Activated naive CD4-positive, alpha-beta T cell treated with Interleukin-2 at 50 U/mL for 16 hours (primary cell): ENCODE measurements at places on chromosomes 7 and 10.
A peak's percentile ranks its signal among the peaks of the same experiment; 100 is the strongest.

DNA sequence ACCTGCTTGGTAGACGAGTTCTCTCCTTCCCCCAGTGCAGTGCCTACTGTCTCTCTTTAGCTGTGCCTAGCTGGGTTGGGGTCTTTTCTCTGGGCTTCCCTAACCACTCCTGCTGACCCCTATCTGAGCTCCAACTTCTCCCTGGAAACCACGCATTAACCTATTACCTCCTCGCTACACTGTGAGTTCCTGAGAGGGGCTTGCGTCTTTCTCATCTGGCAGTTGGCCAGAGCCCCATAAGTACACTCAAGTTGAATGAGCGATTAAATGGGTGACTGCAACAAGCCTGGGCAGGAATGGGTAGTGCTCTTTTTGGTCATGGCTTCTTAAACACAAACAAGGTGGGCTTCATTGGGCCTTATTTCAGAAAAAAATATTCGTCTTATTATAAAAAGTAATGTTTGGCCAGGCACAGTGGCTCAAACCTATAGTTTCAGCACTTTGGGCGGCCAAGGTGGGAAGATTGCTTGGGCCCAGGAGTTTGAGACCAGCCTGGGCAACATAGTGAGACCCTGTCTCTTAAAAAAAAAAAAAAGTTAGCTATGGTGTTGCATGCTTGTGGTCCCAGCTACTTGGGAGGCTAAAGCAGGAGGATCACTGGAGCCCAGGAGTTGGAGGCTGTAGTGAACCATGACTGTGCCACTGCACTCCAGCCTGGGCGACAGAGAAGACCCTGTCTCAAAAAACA lies 41.4 kb downstream of the SYPL1 start:
- DNase-seq: no peak

DNA sequence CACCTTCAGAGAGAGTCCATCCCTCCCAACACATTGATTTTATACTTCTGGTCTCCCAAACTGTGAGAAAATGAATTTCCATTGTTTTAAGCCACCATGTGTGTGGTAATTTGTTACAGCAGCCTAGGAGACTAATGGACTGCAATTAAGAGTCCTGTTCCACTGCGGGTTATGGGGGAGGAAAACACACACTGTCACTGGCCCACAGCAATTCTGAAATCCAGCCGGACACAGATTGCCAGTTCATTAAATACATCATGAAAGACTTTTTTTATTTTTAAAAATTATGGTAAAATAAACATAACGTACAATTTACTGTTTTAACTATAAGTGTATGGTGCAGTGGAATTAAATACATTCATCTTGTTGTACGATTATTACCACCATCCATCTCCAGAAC lies 193.4 kb upstream of the GRB10 start:
- DNase-seq: no peak

- DNase-seq: peak; percentile 76
Observed at GRCh38 chr7:1579481-1580421, 9.9 kb upstream of the PSMG3 start.

GRCh38 chr7:105015390-105015965 lies 1.5 kb downstream of the KMT2E start:
- peak; percentile 30 for DNase-seq

DNA sequence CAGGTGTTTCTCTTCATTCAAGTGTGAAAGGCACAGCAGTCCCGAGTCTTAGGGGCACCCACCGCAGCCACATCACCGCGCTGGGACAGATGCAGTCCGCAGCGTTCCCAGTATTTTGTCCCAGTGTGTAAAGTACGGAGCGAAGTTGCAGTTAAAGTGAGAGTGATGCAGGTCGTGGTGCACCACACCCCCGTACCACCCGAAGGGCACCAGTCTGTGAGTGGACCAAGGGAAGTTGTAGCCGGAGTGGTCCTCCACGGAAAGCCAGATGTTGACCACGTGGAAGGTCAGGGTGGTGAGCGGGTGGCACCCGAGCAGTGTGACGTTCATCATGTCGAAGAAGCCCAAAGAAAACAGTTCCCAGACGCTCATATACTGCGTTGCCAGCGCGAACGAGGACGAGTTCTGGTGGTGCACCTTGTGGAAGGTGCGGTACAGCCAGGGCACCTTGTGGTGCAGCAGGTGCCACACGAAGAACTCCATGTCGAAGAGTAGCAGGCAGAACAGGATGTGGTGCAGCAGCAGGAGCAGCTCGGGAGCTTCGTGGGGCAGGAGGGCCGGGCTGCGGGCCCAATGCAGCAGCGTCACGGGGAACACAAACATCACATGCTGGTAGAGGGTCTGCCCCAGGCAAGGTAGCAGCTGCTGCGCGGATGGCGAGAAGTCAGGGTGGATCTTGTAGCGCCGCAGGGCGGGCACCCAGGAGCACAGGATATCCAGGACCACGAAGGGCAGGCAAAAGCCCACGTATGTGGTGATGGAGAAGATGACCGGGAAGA lies 526 bp downstream of the CH25H start:
- DNase-seq: peak; percentile 30

GRCh38 chr10:132670546-132671227 lies 115.3 kb downstream of the NKX6-2 start:
- DNase-seq: no peak

DNA sequence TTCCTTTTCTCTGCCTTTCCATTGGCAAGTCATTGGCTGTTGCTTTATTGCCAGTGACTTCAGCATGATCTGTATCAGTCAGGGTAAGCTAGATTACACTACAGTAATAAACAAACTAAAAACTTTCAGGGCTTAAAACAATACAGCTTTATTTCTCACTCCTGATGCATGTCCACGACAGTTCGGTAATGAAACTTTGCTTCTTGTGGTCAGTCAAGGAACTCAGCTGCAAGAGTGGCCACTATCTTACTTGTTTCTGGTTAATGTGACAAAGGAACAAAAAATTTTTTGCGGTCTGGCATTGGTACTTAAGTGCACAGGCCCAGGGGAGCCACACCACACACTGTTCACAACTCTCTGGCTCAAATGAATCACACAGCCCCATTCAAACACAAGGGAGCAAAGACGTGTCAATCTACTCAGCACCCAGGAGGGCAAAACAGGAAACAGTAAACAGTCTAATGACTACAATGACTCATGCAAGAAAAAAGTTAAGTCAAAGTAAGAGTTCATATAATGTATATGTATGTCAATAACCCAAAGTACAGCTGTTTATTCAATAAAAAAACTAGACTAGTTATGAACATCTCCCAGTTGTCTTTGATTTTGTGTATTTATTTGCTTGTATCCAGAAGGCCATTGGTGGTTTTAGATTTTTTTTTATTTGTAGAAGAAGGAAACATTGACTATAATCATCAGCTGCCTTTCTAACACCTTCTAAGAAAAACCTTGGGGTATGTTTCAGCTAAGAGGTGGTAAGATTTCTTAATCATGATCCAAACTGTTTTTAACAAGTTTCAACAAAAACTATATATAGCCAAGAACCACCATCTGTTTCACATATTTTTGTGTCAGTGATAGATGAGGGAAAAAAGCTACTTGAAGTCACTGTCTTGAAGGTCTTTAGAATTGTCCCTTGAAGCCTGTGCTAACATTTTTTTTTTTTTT lies 134.4 kb upstream of the FAM3C start:
- peak; percentile 63 for DNase-seq

GRCh38 chr10:131480066-131480465 lies 168.5 kb upstream of the TCERG1L start:
- DNase-seq: no peak

DNA sequence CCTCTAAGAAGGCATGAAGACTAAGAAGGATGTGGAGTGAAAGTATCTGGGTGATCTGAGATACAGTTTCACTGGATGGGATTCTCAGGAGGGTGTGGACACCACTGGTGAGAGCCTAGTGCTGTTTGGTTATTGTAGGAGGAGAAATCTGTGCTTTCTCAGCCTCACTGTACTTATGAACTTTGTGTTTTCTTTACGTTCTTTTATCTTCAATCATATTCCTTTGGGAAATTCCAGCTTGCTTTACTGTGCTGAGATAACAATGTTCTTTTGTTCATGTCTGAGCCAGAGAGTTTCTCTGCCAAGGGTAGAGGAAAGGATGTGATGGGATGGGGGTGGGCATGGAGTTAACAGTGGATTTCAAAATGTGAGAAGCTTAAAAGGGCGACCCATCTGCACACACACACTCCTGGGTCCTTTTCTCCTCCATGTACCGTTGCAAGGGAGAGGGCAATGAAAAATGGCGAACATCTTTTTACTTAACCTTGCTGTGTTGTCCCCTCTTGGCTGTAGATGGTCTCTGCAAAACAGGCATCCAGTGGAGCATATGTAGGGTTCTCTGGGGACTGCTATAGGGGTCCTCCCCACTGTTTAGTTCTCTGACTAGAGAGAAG lies 25.0 kb upstream of the TAX1BP1 start:
- DNase-seq: no peak

GRCh38 chr10:60470091-60470490 lies 80.4 kb upstream of the ANK3 start:
- no peak for DNase-seq

- DNase-seq: no peak
Observed at GRCh38 chr7:138663725-138664710, 37.1 kb downstream of the SVOPL start.

DNA sequence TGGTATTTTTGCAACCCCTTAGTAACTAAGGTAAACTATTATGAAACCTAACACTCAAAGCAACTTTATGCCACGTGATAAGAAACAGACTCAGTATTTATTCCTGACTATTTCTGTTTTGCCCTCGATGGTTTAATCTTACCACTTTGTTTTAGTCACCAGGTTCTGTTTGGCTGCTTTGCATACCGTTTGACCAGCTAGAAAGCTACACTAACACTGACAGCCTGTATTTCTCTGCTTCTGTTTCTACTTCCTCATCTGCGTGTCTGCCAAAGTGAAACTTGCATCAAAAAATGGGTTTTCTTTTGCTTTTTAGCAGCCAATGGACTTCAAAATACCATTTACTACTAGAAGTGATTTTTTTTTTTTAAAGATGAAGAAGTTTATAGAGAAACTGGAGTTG lies 802.5 kb downstream of the GRM8 start:
- DNase-seq: no peak

GRCh38 chr10:119737039-119737663 lies 11.3 kb downstream of the INPP5F start:
- no peak for DNase-seq

- no peak for DNase-seq
Observed at GRCh38 chr7:156954941-156955340, 5.4 kb downstream of the NOM1 start.

DNA sequence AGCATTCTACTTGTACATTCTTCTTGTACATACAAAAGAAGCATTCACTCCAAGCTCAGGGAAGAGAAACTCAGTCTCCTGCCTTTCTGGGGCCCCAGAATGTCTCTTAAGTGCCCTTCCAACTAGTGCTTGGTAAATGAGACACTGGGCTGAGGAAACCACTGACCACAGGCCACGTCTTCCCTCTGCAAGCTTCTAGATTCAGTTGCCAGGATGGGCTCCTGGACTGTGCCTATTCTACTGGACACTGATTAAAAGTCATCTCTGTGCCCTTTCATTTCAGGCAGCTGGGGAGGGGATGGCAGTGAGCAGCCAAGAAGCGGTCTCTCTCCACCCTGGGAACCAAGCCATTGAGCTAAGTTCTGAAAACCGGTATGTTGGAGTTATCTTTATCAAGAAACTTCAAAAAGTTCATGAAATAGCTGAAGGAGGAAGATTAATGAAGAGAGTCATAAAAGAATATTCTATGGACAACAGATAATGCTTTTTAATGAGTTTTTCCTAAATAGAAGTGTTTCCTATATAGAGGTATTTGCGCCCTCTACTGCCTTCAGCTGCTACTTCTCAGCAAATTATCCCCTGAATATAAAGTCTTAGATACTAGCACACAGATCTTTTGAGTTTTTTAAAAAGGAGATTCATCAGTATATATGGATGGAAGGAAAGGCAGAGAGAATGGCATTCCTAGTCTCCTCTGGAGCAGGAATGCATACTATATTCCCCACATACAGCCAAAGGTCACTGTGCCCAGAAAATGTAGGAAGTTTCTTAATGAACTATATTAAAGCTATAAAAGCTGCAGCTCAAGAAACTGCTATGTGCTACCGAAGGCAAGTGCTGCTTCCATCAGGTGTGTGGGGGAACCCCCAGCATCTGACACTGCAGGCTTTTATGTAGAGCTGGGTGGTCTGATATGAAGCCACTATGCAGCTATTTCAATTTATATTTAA lies 8.4 kb upstream of the IFIT1B start:
- DNase-seq: no peak

- no peak for DNase-seq
Observed at GRCh38 chr7:137790828-137791227, 55.9 kb downstream of the DGKI start.

DNA sequence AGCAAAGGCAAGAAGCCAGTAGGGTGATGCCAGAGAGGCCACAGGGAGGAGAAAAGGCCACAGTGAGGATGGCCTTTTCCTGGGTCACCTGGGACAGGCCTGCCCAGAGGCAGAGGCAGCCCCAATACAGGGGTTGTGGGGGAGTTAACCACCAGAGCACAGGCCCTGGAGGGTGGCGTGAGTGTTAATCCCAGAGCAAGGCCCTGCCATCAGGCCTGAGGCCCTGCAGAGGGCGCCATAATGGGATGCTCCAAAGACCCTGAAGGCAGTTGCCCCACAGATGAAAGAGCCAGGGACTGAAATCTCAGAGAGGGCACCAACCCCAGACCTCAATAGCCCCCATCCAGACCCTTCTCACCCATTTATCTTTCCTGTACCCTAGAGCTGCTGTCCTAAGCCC lies 23.9 kb downstream of the SLC13A4 start:
- DNase-seq: no peak

- DNase-seq: no peak
Observed at GRCh38 chr10:43452356-43452914, 15.5 kb downstream of the ZNF487 start.

DNA sequence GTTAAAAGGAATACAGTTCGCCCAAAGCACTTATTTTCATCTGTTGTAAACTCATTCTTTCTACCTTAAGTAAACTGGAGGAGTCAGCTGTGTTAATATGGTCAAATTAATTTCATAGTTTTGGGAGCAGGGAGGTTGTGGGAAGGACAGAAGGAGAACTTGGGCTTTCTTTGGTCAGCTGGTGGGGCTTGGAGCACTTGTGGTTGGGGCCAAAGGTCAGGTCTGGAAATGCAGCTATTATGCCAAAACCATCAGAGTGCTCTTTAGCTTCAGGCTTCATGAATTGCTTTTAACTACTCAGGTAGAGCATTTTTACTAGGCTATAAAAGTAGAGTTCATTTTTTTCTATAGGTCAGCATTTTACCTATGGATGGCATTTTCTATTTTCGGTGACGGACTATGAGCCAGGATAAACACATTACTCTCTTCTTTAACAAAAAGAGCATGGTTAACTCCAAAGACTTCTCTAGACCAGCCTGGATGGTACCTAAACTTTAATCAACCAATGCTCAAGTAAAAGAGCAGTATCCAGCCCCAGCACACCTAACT lies 30.0 kb downstream of the STEAP4 start:
- no peak for DNase-seq

- no peak for DNase-seq
Observed at GRCh38 chr10:96641396-96642295, 54.8 kb upstream of the TM9SF3 start.
